Activated T-cell treated with anti-CD3 and anti-CD28 coated beads for 4 hours (primary cell): ENCODE measurements at places on chromosomes 2 and 18.

- no peak for DNase-seq
Observed at GRCh38 chr2:7701791-7702190, 784.6 kb downstream of the RNF144A start.

DNA sequence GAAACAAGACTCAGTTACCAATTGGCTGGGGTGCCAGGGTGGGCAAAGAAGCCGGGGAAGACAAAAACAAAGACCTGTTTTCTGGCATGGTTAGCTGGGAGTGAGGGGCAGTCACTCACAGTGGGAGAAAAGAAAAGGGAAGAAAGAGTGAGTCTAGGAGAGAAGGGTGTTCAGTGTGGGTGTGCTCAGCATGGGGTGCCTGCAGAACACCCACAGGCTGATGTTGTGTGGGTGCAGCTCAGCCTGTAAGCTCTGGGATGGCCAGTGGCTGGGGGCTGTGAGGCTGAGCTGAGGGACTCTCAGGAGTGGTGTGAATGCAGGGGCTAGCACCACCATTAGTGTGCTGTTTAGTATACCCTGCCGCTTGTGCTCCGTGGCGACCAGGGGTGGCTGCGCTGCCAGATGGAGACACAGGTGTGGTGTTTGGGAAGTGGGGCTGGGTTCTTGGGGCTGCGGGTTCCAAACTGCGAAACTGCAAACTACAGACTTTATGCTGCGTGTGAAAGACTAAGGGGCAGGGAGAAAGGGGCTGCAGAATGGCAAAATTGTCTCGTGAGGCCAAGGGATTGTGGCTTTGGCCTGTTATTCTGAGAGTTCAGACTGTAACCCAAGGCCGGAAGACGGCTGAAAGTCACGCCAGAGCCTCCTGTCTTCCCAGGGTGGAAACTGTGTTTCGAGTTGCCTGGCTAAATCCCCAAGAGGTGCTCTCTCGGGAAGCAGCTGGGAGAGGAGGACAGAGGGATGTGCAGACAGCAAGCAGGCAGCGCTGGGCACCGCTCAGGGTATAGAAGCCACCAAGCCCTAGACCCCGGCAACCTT, 156.3 kb downstream of the TTC32 start:
- no peak for DNase-seq

DNA sequence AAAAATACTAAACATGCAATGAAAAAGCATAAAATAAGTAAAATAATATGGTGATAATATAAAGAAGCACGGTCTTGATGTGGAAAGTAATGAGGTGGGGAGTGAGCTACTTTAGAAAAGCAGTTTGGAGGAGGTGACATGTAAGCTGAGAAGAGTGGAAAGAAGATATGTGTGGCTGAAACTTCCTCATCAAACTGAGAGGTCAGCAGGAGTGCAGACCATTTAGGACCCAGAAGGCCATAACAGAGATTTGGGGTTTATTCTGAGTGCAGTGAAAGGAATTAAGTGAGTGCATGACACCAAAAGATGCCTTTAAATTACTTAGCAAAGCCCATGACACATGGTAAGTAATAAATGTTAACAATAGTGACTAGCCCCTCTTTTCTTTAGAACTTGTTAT, 24.4 kb upstream of the TMEM182 start:
- no peak for DNase-seq

- no peak for DNase-seq
Observed at GRCh38 chr2:169119851-169120250, 50.5 kb downstream of the DHRS9 start.

DNA sequence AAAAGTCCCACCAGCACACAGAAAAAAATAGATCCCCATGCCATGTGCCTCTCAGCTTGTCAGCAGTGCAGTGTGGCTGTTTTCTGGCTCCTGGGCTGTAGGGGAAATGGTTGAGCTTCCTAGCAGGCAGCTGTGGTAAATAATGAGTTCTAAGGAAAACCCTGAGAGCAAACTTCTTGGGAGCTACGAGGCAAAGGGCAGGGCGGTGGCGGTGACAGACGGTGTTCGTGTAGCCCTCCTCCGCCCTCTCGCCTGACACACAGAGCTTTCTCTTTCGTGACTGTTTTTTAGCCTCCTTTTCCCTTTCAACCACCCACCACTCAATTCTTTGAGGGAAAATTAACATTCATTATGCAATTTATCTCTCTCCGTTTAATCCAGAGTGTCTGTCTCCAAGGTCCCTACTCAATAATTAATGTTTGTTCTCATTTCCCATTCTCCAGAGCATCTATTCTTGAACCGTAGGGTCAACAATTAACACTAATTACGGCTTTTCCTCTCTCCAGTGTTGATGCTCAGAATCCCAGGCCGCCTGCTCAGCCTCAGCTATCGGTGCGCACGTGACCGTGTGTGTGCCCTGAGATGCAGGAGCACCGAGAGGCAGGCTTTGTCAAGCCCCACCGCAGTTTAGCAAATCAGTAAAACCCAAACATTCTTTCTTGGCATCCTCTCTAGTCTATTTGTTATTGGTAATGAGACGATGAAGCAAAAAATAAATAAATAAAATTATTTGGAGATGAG, 50.1 kb downstream of the KIAA2012 start:
- no peak for DNase-seq

DNA sequence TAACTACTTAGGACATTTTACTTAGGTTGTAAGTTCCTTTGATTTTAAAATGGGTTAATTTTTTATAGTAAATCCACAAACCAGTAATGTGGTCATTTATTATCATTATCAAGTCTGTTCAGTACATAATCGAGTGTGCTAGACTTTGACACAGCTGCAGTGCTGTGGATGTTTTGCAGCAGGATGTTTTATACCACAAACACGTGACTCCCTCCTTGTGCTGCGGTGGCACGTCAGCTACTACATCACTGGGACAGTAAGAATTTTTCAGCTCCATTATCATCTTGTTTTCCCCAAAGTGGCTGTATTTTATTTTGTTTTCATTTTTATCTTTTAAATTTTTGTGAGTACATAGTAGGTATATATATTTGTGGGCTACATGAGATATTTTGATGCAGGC, 70.0 kb downstream of the ATP9B start:
- no peak for DNase-seq

DNA sequence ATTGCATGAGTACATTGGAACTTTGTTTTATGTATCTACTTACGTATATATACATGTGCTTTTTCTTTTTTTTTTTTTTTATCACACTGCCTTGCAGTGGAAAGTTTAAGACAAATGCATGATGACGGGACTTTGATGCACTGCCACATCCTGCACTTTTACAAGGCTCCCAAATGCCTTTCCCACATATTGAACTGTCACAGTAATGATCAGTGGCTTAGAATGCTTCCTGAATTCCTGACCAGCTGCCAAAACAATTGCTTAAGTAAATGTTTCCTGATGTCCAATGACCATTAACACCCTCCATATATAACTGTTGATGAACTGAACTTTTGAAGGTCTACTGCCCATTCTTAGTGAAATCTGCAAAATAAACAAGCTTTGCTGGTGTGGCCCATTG, 60.2 kb downstream of the LYPD6B start:
- no peak for DNase-seq

- DNase-seq: no peak
Observed at GRCh38 chr18:35172451-35173035, 68.3 kb upstream of the ZNF397 start.

DNA sequence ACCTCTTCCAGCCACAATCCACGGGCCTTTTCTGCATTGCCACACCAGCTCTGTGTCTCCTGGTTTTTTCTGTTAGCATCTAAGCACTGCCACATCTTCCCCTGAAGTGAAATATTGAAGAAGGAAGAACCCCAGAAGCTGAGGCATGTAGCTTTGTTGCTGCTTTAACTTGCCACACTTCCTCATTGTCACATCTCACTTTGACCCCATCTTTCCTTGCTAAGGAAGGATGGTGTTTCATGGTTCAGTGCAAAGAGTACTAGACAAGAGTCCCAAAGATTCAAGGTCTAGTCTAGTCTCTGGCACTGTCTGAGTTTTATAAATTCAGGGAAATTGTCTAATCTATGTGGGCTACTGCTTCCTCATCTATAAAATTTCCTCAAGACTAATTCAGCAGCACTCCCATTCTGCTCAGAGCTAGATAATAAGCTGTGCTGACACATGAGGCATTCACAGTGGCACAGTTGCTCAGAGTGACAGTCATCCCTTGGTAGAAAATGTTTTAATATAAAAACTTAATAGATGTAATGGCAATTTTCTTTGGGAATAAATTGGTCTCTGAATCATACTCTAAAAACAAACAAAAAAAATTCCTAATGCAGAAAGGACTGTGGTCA, 483.0 kb upstream of the ID2 start:
- no peak for DNase-seq

DNA sequence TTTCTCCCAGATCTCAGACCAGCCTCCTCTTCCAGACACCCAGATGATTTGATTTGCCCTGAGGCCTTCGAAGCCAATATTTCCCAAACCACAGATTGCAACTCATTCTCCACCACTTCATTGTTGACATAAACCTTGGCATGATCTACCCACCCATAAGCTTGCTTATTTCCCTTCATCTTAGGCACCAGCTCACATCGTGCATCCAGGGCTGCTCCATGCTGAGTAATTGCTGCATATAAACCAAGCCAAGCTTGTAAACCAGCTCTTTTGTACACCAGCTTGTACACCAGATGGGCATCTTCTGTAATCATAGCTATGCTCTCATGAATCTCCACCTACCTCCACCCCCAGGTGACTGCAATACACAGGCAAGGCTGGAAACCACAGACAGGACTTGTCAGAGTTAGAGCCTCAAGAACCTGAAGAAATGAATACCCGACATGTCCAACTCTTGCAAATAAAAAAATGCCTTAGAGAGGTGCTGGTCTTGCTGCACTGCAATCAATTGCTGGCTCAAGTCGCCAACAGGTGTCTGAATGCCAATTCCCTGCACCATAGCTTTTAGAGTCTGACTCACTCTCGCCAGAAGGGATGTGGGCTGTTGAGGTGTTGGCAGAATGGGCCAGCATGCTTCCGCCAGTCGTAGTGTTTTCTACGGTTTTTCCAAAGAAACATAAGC, 31.5 kb downstream of the TRABD2A start:
- DNase-seq: no peak

DNA sequence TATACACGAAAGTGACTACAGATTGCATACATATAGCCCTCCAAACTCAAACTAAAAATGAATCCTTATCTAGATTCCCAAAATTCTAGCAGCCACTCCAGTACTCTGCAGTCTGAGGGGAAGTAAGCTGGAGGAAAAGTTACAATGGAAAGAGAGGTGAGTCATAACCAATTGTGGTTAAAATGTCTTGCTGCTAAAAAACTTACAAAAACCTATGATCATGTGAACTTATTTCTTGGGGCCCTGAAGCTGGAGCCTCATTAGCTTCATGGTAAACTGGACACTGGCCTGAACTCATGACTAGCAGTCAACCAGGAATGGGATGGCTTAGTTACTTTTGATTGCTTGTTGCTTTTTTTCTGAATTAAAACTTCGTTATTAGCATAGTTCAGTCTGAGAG, 175.9 kb downstream of the SLC4A3 start:
- DNase-seq: no peak

- no peak for DNase-seq
Observed at GRCh38 chr18:63255435-63255834, 64.1 kb downstream of the BCL2 start.

GRCh38 chr18:57965246-57965645, 78.8 kb upstream of the NEDD4L start:
- no peak for DNase-seq

DNA sequence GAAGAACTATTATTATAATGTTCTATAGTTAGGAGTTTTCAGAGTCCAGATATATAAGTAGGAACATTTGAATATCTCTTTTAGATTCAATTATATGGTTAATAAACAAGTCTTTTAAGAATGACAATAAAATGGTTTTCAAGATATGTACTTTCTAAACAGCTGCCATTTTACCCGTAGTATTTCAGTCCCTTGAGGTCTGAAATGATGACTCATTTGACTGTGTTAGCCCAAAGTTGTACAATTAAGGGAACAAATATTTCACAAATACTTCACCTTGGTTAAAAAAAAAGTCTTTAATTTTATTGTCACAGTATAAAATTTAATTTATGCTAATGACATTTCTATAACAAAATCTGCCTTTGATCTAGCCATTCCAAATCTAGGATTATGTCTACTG, 91.6 kb upstream of the TANK start:
- no peak for DNase-seq

DNA sequence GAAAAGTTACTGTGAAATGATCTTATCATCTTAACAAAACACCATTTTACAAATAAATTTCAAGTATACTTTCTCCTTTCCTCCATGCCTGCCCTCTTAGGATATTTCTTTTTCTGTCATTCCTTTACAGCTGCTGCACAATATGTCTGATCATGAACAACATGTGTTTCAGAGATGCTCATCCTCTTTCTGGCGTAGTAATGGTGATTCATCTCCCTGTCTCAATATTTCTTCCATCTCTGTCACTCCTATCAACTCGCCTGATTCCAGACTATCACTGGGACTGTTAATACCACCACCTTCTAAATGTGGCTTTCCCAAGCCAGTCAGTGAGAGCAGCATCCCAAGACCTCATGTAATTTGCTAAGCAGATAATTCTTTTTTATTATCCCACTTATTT, 290.5 kb downstream of the GULP1 start:
- DNase-seq: no peak

- DNase-seq: no peak
Observed at GRCh38 chr2:112153501-112153900, 15.3 kb downstream of the FBLN7 start.

DNA sequence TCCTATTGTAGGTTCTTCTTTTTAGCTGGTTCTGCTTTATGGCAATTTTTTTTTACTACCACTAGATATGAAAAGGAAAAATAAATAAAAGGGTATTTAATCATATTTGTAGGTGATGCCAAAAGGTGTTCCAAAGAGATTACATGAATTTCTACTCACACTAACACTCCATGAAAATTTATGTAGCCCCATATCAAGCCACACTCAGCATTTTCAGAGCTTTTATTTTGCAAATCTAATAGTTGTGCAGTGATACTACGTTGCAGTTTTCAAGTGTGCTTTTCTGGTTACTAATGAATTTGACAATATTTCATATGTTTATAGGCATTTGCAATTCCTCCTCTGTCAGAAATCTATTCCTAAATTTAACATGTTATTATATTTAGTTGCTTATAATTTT, 363.9 kb upstream of the TMEFF2 start:
- DNase-seq: no peak

DNA sequence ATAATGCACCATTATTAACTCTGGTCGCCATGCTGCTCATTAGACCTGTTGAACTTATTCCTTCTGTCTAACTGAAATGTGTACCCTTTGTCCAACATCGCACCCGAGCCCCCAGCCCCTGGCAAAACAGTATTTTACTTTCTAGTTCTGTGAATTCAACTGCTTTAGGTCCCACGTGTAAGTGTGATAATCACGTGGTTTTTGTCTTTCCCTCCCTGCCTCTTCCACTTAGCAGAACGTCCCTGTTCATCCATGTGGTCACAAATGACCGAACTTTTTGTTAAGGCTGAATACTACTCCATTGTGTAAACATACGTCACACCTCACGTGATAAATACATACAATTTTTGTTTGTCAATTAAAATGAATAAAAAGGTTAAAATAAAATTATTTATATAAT, 826.9 kb downstream of the DCDC2C start:
- no peak for DNase-seq

- DNase-seq: peak; percentile 38
Observed at GRCh38 chr2:168336786-168337388, 89.5 kb upstream of the STK39 start.

GRCh38 chr2:100840519-100840918, 20.6 kb downstream of the NPAS2 start:
- DNase-seq: no peak

- no peak for DNase-seq
Observed at GRCh38 chr2:79903222-79904000, 390.6 kb downstream of the CTNNA2 start.

GRCh38 chr18:49691177-49691608, 122.1 kb downstream of the ACAA2 start:
- no peak for DNase-seq
